ENCODE measurements at places on chromosomes 2 and 18. TPM values are rescaled to one million over a fixed set of nuclear protein-coding genes. Genes with fewer than 3 reads are reported as not detected.

GRCh38 chr2:69477627-69478026 is 40.4 kb upstream of the NFU1 start:
- no peaks in the 10 kb centered on the region for H3K27me3 ChIP-seq
- H3K4me1 ChIP-seq: no peaks in the 10 kb centered on the region
- no peak overlapping the region for H3K4me3 ChIP-seq
- H3K27ac ChIP-seq: no peak overlapping the region
- H3K36me3 ChIP-seq: no peaks in the 10 kb centered on the region

GRCh38 chr18:54183390-54183789 is 41.1 kb downstream of the MBD2 start:
- no peak overlapping the region for H3K27ac ChIP-seq
- no peaks in the 10 kb centered on the region for H3K4me1 ChIP-seq
- H3K4me3 ChIP-seq: no peak overlapping the region
- H3K36me3 ChIP-seq: no peaks in the 10 kb centered on the region

DNA sequence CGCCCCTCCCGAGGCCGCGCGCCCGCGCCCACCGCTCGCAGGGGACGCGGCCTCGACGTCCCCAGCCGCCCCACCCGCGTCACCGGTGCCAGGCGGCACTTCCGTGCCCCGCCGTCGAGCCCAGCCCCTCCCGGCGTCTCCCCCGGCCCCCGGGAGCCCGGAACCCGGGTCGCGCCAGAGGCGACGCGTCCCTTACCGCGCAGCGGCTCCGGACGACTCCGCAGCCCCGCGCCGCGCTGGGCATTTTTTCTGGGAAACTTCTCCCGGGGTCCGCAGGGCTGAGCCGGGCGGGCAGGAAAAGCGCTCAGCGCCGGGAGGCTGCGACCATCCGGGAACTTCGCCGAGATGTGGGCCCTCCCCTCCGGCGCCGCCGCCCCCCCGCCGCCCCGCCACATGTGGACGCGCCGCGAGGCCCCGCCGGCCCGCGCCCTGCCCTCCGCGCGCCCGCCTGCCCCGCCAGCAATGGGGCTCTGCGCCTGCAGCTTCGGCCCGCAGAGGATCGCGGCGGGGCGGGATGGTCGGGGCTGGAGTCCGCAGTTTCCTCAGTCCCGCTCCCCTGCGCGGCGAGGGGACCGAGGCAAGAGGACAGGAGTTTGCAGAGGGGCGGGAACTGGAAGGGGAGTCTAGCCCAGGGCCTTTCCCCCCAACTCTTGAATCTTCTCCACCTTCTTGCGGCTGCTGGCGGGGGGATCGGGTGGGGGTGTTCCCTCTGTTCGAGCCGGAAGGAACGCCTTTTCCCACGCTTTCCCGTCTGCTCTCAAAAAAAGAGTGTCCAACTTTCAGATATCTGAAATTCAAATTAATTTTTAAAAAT is 81.5 kb downstream of the CHRNA1 start:
- peak overlapping the region; percentile 72 for H3K4me3 ChIP-seq
- H3K27me3 ChIP-seq: peaks cover 12% of the 10 kb centered on the region
- H3K4me1 ChIP-seq: peaks cover 11% of the 10 kb centered on the region
- no peaks in the 10 kb centered on the region for H3K36me3 ChIP-seq
- peak; percentile 75 for DNase-seq
- H3K27ac ChIP-seq: peak overlapping the region; percentile 86

DNA sequence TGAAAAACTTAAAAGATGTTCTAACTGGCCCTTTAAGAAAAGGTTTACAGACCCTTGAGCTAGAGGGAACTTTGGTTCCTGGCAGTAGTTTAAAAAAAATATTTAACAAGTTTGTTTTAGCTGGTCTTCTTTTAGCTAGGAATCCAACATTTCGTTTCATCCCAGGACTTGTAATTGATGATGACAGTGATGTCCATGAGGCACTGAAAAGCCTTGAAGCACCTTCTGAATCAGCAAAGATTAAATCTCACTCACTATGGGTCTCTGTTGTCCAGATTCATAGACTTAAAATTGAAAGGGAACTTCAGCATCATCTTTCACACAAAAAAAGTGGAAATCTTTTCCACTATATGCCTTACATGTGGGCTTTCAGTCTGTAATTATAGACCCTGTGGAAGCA is 102.9 kb upstream of the ETAA1 start:
- no peak overlapping the region for H3K4me3 ChIP-seq
- H3K27ac ChIP-seq: no peak overlapping the region
- DNase-seq: no peak
- no peaks in the 10 kb centered on the region for H3K27me3 ChIP-seq
- no peaks in the 10 kb centered on the region for H3K36me3 ChIP-seq

- H3K36me3 ChIP-seq: no peaks in the 10 kb centered on the region
- DNase-seq: no peak
- H3K27ac ChIP-seq: no peak overlapping the region
Measured at GRCh38 chr2:158889135-158889853, 79.1 kb upstream of the TANC1 start.

DNA sequence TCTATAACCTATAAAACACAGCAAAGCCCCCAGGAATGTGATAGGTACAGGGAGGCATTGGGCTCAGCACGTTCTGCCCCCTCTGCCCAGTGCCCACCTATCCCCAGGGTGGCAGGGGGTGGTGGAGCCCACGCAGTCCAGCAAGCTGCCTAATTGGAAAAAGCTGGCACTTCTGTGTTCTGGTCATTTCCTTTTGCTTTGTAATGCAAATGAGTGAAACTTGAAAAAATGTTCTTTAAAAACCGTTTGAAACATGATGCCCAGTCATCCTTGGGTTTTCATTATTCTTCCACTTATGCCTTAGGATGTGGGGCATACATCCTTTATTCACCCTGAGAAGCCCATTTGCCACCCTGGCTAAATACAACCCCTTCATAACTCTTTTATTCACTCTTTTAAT is 89.9 kb upstream of the LTBP1 start:
- no peaks in the 10 kb centered on the region for H3K4me1 ChIP-seq
- no peak for DNase-seq
- no peaks in the 10 kb centered on the region for H3K27me3 ChIP-seq
- H3K4me3 ChIP-seq: no peak overlapping the region

- H3K27ac ChIP-seq: no peak overlapping the region
- no peaks in the 10 kb centered on the region for H3K4me1 ChIP-seq
- DNase-seq: no peak
- no peaks in the 10 kb centered on the region for H3K27me3 ChIP-seq
- H3K4me3 ChIP-seq: no peak overlapping the region
- peaks cover 38% of the 10 kb centered on the region for H3K36me3 ChIP-seq
Measured at GRCh38 chr2:85376291-85377065, 21.9 kb downstream of the ELMOD3 start.

- peaks cover 3% of the 10 kb centered on the region for H3K4me1 ChIP-seq
- no peak overlapping the region for H3K4me3 ChIP-seq
- DNase-seq: no peak
Measured at GRCh38 chr2:104862058-104862941, 8.4 kb downstream of the POU3F3 start.

GRCh38 chr2:230723363-230723762 is 10.7 kb downstream of the CAB39 start:
- no peak for DNase-seq
- no peak overlapping the region for H3K27ac ChIP-seq
- H3K4me3 ChIP-seq: no peak overlapping the region
- no peaks in the 10 kb centered on the region for H3K36me3 ChIP-seq

- DNase-seq: no peak
- H3K4me3 ChIP-seq: no peak overlapping the region
- no peaks in the 10 kb centered on the region for H3K4me1 ChIP-seq
- no peak overlapping the region for H3K27ac ChIP-seq
- no peaks in the 10 kb centered on the region for H3K36me3 ChIP-seq
Measured at GRCh38 chr18:42363446-42364441, 408.7 kb downstream of the PIK3C3 start.

- no peaks in the 10 kb centered on the region for H3K27me3 ChIP-seq
- no peak overlapping the region for H3K4me3 ChIP-seq
- H3K27ac ChIP-seq: peak overlapping the region; percentile 95
Measured at GRCh38 chr2:109689182-109689930, 75.2 kb downstream of the SOWAHC start.

- DNase-seq: no peak
- H3K4me1 ChIP-seq: no peaks in the 10 kb centered on the region
- H3K36me3 ChIP-seq: no peaks in the 10 kb centered on the region
Measured at GRCh38 chr2:134790487-134790886, 47.9 kb upstream of the ACMSD start.

DNA sequence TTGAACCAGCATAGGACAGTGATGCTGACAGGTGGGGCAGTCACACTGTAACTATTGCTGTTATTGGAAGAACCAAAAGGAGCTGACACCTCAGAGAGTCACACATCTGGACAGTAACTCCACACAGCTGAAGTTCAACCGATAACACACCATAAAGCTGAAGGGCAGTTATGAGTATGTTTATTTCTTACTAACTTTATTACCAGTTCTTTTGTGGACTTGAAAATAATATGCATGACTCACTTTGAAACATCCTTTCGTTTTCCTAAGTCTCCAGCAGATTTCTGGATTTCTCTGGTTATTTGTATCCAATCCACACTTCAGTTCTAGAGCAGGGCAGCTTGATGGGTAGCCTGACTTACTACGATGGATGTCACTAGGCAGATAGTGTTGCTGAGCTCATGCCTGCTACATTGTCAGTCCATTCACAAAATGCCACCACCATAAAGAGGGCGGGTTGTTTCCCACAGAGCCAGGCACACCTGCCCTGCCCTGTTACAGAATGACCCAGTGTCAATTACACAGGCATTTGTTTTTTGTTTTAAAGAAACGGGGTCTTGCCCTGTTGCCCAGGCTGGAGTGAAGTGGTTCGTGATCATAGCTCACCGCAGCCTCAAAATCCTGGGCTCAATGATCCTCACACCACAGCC is 8.4 kb upstream of the AGBL5 start:
- H3K4me1 ChIP-seq: peaks cover 4% of the 10 kb centered on the region
- no peaks in the 10 kb centered on the region for H3K27me3 ChIP-seq
- no peak overlapping the region for H3K4me3 ChIP-seq
- H3K27ac ChIP-seq: peak overlapping the region; percentile 13

DNA sequence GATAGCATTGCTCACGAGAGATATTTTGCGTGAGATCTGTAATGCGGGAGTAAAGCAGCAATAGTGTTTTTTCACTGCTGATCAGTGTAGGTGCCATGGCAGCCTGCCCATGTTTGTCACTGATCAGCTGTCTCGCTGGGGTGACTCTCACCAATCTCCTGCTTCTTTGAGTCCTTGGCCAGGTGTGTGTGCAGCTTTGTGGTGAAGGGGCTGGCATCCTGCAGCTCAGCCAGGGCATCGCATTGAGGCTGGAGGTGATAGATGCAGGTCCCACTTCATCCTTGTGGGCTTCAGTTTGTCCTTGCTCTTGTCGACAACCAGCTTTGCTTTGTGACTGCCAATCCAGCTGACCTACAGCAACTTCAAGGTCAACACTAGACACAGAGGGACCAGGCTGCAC is 258.3 kb upstream of the CXCR4 start:
- H3K27ac ChIP-seq: no peak overlapping the region
- DNase-seq: no peak
- no peak overlapping the region for H3K4me3 ChIP-seq
- H3K4me1 ChIP-seq: no peaks in the 10 kb centered on the region
- H3K27me3 ChIP-seq: no peaks in the 10 kb centered on the region
- no peaks in the 10 kb centered on the region for H3K36me3 ChIP-seq

- no peak overlapping the region for H3K27ac ChIP-seq
- DNase-seq: no peak
- H3K27me3 ChIP-seq: no peaks in the 10 kb centered on the region
- no peak overlapping the region for H3K4me3 ChIP-seq
Measured at GRCh38 chr18:79912994-79913831, 38.2 kb downstream of the SLC66A2 start.

GRCh38 chr2:39487398-39488250 is 50.5 kb upstream of the MAP4K3 start:
- H3K4me3 ChIP-seq: no peak overlapping the region
- H3K27me3 ChIP-seq: no peaks in the 10 kb centered on the region
- no peak for DNase-seq
- no peak overlapping the region for H3K27ac ChIP-seq

- no peaks in the 10 kb centered on the region for H3K36me3 ChIP-seq
- DNase-seq: no peak
- no peak overlapping the region for H3K4me3 ChIP-seq
- H3K27ac ChIP-seq: no peak overlapping the region
Measured at GRCh38 chr2:71923143-71923525, 224.5 kb downstream of the CYP26B1 start.

DNA sequence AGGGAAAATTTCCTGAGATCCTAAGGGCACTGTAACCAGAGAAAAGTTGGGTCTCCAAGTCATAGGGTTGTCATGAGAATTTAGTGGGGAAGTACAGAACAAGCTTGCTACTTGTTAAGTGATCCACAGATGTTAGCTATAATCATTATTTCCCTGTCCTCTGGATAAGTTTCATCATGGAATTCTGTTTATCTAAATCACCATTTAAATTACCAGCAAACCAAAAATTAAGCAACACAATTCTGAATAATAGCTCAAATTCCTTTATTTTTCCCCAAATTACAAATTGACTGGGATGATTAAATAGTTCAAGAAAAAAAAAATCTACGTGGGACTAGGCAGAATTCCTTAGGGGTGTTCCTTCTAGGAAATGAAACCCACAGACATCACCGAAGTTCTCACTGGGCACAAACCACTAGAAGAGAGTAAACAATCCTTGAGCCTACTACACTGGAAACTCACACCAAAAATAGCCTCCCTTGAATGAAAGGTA is 159.5 kb downstream of the COL6A3 start:
- H3K4me3 ChIP-seq: no peak overlapping the region
- no peaks in the 10 kb centered on the region for H3K27me3 ChIP-seq
- no peaks in the 10 kb centered on the region for H3K36me3 ChIP-seq
- H3K4me1 ChIP-seq: no peaks in the 10 kb centered on the region

DNA sequence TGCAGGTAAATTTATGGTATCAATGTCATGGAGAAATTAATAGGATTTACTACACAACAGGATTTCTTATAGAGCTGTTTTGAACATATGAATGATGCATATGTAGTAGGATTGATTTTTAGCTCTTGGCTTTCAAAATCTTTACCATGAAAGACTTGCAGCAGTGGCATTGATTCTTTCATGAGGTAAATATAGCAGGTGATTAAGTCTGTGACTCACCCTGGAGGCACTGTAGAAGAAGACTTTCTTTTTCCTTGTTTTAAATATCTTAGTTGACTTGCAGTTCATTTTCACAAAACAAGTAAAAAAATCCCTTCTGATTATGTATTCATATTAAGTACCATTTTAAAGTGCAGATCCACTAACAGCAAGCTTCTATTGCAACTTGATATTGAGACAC is 463.0 kb downstream of the FBXO15 start:
- no peak for DNase-seq
- H3K27ac ChIP-seq: no peak overlapping the region
- no peaks in the 10 kb centered on the region for H3K4me1 ChIP-seq
- H3K27me3 ChIP-seq: no peaks in the 10 kb centered on the region
- no peak overlapping the region for H3K4me3 ChIP-seq
- H3K36me3 ChIP-seq: no peaks in the 10 kb centered on the region

The SLC23A3 gene
- total RNA-seq: 18.4 TPM

The MSH2 gene
- total RNA-seq: 3.0 TPM

The TET3 gene
- total RNA-seq: 22.1 TPM

The DES gene
- total RNA-seq: 1,148 TPM

The LAPTM4A gene
- total RNA-seq: 122 TPM

The CREG2 gene
- total RNA-seq: 0.16 TPM

The ACADL gene
- not detected for total RNA-seq

The SLC11A1 gene
- 4.8 TPM for total RNA-seq

The CRYGD gene
- not detected for total RNA-seq

The ABCB11 gene
- 4.8 TPM for total RNA-seq

The STAMBP gene
- 43.1 TPM for total RNA-seq

The IL36G gene
- not detected for total RNA-seq

The POTEC gene
- total RNA-seq: not detected
